CD4-positive, alpha-beta memory T cell (primary cell): ENCODE measurements at places on chromosomes 6 and 20.

GRCh38 chr6:321158-321438, 28.8 kb downstream of the DUSP22 start:
- DNase-seq: no peak

DNA sequence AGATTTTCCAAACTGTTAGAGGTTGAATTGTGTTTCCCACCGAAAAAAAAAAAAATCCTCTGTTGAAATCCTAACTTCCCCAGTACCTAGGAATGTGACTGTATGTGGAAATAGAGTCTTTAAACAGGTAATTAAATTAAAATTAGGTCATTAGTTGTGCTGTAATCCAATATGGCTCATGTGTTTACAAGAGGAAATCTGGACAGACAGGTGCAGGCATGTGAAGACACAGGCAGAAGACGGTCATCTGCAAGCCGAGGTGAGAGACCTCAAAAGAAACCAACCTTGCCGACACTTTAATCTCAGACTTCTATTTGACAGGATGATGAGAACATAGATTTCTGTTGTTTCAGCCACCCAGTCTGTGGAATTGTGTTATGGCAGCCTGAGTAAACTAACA, 28.6 kb upstream of the EZR start:
- no peak for DNase-seq

- no peak for DNase-seq
These were observed 33.0 kb downstream of the FRMD1 start for GRCh38 chr6:168045706-168046620.

- no peak for DNase-seq
These were observed 69.1 kb downstream of the GJA10 start for GRCh38 chr6:89963391-89963790.

- no peak for DNase-seq
These were observed 49.4 kb downstream of the TRMT11 start for GRCh38 chr6:126035764-126036163.

DNA sequence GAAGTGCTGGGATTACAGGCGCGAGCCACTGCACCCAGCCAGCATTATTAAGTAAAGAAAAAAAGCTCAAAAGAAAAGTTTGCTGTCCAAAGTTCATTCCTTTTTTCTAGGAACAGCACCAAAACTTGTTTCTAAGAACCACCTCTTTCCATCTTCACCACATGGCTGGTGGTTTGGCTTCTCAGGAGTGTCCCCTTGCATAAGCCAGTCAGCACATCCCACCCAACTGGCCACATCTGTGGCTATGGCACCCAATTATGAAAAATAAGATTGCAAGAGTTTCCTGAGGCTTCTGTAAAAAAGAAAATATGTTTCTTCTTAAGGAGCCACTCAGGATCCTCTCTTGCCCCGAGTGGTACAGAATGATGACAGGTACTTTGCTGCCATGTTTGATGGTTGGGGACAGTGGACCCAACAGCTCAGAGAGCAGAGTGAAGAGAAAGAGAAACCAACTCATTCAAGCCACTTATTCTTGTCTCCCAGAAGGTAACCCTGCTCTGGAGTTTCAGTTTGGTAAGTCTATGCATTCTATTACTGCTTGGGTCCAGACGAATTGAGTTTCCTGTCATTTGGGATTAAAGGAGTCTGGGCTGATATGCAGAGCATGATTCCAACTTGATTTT, 65.3 kb downstream of the PSMB1 start:
- no peak for DNase-seq

- DNase-seq: no peak
These were observed 33.5 kb downstream of the CFAP61 start for GRCh38 chr20:20085812-20086211.

DNA sequence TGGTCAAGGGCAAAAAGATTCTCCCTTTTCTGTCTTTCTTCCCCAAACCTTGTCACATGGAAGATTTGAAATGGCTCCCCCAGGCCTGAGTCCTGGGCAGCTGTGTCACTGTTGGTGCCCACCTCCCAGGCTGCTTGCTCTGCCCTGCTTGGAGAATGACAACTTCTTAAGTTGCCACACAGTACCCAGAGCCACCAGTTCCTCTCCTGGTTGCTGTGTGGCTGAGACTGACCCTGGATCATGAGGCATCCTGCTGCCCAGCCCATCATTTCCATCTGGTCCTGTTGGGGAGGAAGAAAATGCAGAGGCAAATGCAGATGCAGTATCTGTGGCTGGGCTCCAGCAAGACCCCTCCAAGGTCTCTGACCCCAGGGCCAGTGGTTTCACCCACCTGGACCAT, 113.7 kb downstream of the PHACTR3 start:
- DNase-seq: no peak

- DNase-seq: no peak
These were observed 72.6 kb upstream of the ZNF184 start for GRCh38 chr6:27545271-27546046.

GRCh38 chr20:36018208-36018988, 50.0 kb downstream of the CNBD2 start:
- no peak for DNase-seq

DNA sequence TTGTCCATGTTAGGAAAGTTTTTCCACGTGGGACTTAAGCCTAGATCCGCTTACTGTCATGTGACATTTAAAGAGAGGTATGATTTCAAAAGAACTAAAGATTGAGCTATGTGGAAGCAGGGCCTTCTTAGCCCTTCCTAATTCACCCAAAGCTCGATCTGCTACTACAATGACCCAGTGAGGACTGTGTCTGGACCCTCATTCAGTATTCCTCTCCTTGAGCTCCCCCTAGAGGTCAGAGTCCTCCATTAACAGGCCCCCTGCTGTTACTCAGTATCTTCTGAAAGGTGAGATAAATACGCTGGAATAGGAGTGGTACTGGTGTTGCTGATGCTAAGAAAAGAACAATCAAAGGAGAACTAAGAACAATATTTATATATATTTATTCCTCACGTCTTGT, 414.0 kb downstream of the GJA1 start:
- no peak for DNase-seq

- no peak for DNase-seq
These were observed 159.9 kb upstream of the PCSK2 start for GRCh38 chr20:17066902-17067301.

DNA sequence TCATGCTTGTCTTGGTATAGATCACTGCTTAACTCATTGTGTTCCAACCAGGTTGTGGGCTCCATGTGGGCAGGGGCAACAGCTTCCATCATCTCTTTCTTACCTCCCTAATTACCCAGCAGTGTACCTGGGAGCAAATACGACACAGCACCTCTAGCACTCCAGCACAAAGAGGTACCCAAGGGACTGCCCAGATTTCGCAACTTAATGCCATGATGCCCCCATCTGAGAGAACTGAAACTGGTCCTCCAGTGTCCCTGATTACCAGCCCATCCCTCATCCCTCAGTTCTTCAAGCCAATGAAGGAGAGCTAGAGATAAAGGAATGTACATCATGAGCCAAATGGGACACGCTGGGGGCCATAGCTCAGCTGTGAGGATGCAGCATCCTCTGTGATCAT, 41.9 kb upstream of the MDGA1 start:
- no peak for DNase-seq

DNA sequence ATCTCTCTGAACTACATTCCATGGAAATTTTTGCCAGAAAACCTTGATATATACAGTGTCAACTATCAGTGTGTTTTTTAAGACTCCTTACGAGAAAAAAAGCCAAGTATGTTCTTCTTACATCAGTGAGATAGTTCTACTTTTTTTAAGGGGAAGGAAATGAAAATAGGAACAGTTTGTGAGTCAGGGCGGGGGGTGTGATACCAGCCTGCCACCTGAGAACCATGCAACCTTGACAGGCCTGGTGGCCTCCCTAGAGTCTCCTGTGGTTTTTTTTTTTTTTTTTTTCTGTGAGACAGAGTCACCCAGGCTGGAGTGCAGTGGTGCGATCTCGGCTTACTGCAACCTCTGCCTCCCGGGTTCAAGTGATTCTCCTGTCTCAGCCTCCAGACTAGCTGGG, 96.3 kb upstream of the GCM1 start:
- no peak for DNase-seq

- no peak for DNase-seq
These were observed 114.6 kb downstream of the DLL1 start for GRCh38 chr6:170176136-170176897.

GRCh38 chr6:113050979-113051378, 703.8 kb downstream of the RFPL4B start:
- no peak for DNase-seq

- DNase-seq: no peak
These were observed 144.2 kb downstream of the BTBD9 start for GRCh38 chr6:38495518-38495917.

GRCh38 chr6:53112871-53113270, 35.8 kb downstream of the GCM1 start:
- no peak for DNase-seq

GRCh38 chr20:14989535-14990290, 652.3 kb upstream of the FLRT3 start:
- no peak for DNase-seq

- DNase-seq: no peak
These were observed 305.4 kb downstream of the FARS2 start for GRCh38 chr6:5566718-5567117.

DNA sequence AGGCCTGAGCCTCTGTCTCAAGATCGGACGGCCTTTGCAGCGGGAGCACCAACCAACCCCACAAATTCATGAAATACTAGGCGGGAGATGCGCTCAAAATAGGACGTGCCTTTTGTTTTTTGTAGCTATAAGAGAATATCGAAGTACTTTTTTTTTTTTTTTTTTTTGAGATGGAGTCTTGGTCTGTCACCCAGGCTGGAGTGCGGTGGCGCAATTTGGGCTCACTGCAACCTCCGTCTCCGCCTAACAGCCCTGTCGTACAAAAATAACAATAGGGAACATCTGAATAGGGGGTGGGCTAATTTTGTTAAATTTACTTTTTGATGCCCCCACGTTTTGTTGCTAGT, 5.9 kb upstream of the TUBB2A start:
- no peak for DNase-seq

GRCh38 chr20:60899320-60899719, 352.7 kb upstream of the CDH4 start:
- DNase-seq: no peak

DNA sequence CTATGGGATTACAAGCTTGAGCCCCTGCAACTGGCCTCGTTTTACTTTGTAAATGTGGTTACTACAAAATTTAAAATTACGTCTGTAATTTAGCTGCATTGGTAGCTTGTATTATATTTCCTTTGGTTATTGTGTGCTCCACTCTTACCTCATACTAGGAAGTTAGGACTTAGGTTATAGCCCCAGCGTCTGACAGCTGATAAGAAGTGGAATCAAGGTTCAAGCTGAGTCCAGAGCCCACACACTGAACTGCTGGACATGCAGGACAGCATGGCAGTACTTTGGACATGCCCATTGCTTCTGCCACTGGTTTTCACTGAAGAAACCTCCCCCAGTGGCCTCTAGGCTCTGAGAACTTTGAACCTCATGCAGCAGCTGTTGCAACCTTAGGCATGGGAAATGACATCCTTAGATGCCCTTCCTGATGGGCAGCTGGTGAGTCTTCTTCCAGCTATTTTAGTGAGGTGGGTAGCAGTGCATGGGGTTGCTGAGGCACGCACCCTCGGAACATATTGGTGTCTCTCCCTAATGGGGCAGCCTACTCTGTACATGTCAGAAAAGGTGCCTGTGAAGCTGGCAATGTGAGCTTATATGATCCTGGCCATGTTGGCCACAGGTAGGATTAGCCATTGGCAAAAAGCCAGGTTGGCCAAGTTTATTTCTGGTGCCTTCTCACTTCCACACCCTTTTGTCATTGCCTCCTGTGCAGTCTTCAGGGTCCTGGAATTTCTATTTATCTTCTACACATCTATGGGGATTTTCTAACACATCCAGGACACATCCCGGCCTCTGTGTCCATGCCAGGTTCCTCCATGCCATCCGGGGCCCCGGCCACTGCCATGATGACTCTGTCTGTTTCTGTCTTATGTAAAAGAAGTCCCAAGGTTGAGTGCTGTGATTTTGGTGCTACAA, 85.3 kb downstream of the CDS2 start:
- no peak for DNase-seq

DNA sequence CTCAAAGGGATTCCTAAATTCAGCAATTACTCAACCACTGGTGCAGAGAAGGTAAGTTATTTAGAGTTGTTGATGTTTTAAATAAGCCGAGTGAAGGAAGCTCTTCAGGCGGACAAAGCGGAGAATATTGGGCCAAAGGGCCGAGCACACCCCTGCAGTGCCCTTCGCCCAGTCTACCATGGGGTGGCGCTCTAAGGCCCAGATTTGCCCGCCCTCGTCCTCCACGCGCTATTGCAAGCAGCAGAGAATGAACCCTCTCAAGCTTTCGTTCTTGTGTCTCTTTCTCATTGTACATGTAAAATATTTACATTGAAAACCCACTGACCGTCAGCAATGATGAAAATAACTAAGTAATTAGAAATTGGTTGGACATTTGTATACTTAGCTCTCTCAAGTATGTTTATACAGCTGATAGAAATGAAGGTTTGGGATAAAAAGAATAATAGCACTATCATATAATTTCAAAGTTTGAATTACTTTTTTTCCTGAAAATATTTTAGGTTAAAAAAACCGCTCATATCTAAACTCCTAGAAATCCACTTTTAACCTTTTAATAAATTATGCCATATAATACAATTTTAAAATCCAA, 195.0 kb upstream of the CEP162 start:
- DNase-seq: no peak

GRCh38 chr6:101458336-101458735, 64.8 kb downstream of the GRIK2 start:
- no peak for DNase-seq

GRCh38 chr6:166657531-166657930, 30.5 kb upstream of the RPS6KA2 start:
- DNase-seq: no peak

DNA sequence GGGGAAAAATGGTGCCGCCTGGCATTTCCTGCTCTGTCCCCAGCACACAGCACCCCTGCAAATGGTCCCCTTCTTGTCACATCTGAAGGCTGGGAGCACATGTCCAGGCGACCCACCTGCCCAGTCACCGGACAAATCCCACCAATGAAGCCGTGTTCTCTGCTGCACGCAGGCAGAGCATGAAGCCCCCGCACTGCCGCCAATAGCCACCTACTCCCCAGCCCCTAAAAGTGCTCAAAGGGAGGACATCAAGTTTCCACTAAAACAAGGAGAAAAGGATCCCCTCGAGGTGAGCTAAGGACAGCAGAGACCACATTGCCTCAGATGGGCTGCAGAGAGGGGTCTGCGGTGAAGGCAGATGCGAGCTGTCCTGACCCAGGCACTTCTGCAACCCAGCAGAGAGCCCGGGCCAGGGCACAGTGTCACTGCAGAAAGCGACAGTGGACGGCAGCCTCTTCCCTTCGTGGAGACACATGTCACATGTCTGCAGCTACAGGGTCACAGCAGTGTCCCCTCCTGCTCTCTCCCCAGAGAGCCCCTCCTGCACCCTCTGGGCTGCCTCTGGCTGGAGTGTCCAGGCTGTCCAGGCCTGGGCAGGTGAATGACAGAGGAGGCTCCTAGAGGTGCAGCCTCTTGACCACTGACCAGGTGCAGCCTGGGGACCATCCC, 221.5 kb downstream of the PREX1 start:
- no peak for DNase-seq

- DNase-seq: no peak
These were observed 171.9 kb downstream of the GMDS start for GRCh38 chr6:2073476-2073875.

GRCh38 chr20:15487682-15488081, 1085.6 kb downstream of the KIF16B start:
- DNase-seq: no peak
